K562 (cell line): ENCODE measurements at places on chromosomes 4 and X. TPM values are rescaled to one million over a fixed set of nuclear protein-coding genes. Genes with fewer than 3 reads are reported as not detected.

GRCh38 chr4:109913596-109914241 lies 1.0 kb downstream of the EGF start:
- DNase-seq: no peak
- H3K4me1 ChIP-seq: peaks cover 16% of the 10 kb centered on the region; the same call in 2 of the 3 replicates
- H3K27me3 ChIP-seq: no peaks in the 10 kb centered on the region
- no peak overlapping the region for H3K27ac ChIP-seq

DNA sequence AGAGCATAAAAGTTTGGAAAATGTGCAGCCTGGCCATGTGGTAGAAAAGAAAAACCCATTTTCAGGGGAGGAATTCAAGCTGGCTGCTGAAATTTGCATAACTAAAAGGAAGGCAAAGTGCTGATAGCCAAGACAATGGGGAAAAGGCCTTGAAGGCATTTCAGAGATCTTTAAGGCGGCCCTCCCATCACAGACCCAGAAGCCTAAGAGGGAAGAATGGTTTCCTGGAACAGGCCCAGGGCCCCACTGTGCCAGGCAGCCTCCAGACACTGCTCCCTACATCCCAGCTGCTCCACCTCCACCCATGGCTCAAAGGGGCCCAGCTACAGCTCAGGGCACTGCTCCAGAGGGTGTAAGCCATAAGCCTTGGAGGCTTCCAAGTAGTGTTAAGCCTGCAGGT lies 158.0 kb upstream of the PRDX4 start:
- no peak overlapping the region for H3K27ac ChIP-seq
- no peaks in the 10 kb centered on the region for H3K4me1 ChIP-seq
- H3K36me3 ChIP-seq: no peaks in the 10 kb centered on the region
- no peak for DNase-seq

DNA sequence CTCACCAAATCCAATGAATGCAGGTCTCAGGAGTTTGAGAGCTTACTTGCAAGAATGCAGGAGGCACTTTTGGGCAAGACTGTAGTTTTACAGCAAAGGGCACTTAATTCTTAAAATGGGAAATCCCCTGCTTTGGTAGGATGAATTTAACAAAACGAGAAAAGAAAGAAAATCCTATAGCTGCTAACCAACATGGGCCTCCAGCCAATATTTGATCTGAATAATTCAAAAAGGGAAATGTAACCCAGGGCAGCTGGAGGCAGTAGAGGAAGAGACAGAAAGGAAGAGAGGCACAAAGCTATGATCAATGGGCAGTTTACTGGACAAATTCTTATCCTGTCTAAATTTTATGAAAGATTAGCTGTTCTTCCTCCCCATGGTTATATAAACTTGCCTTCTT lies 142.3 kb downstream of the SH3KBP1 start:
- no peaks in the 10 kb centered on the region for H3K27me3 ChIP-seq
- H3K4me3 ChIP-seq: no peak overlapping the region
- DNase-seq: no peak
- no peaks in the 10 kb centered on the region for H3K36me3 ChIP-seq

GRCh38 chr4:38184404-38184803 lies 224.2 kb downstream of the PTTG2 start:
- no peaks in the 10 kb centered on the region for H3K4me1 ChIP-seq
- no peaks in the 10 kb centered on the region for H3K36me3 ChIP-seq
- no peak for DNase-seq
- H3K27me3 ChIP-seq: no peaks in the 10 kb centered on the region
- H3K4me3 ChIP-seq: no peak overlapping the region

GRCh38 chr4:47577779-47578553 lies 92.9 kb downstream of the ATP10D start:
- no peaks in the 10 kb centered on the region for H3K36me3 ChIP-seq
- no peak overlapping the region for H3K4me3 ChIP-seq
- H3K27ac ChIP-seq: no peak overlapping the region
- no peaks in the 10 kb centered on the region for H3K27me3 ChIP-seq
- DNase-seq: no peak
- no peaks in the 10 kb centered on the region for H3K4me1 ChIP-seq

GRCh38 chr4:79576429-79576753 lies 168.4 kb upstream of the GK2 start:
- H3K27ac ChIP-seq: no peak overlapping the region
- no peaks in the 10 kb centered on the region for H3K36me3 ChIP-seq
- H3K4me1 ChIP-seq: no peaks in the 10 kb centered on the region
- no peak overlapping the region for H3K4me3 ChIP-seq

- DNase-seq: no peak
- H3K4me3 ChIP-seq: no peak overlapping the region
- H3K27me3 ChIP-seq: peaks cover 18% of the 10 kb centered on the region
- H3K36me3 ChIP-seq: no peaks in the 10 kb centered on the region
- H3K27ac ChIP-seq: no peak overlapping the region
Measured at GRCh38 chr4:164945146-164945545, 32.3 kb downstream of the TRIM61 start.

GRCh38 chr4:75432683-75433082 lies 81.5 kb downstream of the RCHY1 start:
- no peaks in the 10 kb centered on the region for H3K4me1 ChIP-seq
- no peak overlapping the region for H3K4me3 ChIP-seq
- no peaks in the 10 kb centered on the region for H3K27me3 ChIP-seq
- H3K27ac ChIP-seq: no peak overlapping the region
- H3K36me3 ChIP-seq: no peaks in the 10 kb centered on the region

GRCh38 chr4:167196344-167197012 lies 37.8 kb downstream of the SPOCK3 start:
- H3K4me1 ChIP-seq: no peaks in the 10 kb centered on the region
- H3K27me3 ChIP-seq: no peaks in the 10 kb centered on the region
- no peaks in the 10 kb centered on the region for H3K36me3 ChIP-seq
- no peak overlapping the region for H3K27ac ChIP-seq

- DNase-seq: no peak
- H3K27ac ChIP-seq: no peak overlapping the region
- H3K27me3 ChIP-seq: no peaks in the 10 kb centered on the region
- no peak overlapping the region for H3K4me3 ChIP-seq
- no peaks in the 10 kb centered on the region for H3K4me1 ChIP-seq
Measured at GRCh38 chrX:122816288-122816687, 367.8 kb upstream of the GRIA3 start.

GRCh38 chr4:108139089-108139488 lies 29.6 kb downstream of the LEF1 start:
- no peaks in the 10 kb centered on the region for H3K36me3 ChIP-seq
- peaks cover 5% of the 10 kb centered on the region; the same call in 2 of the 3 replicates for H3K4me1 ChIP-seq
- H3K4me3 ChIP-seq: no peak overlapping the region

DNA sequence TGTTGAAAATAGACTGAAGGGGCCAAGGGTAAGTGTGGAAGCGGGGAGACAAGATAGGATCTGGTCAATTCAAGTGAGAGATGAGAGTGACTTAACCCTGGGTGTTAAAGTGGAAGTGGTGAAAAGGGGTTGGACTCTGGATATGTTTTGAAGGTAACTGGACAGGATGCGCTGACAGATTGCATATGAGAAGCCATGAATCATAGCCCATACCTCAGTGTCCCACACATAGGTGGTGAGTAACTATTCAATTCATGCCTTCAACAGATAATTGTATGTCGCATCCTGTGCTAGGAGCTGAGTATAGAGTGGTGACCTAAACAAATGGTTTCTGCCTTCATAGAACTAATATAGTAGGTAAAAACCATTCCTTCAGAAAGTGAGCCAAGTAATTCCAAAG lies 76.7 kb downstream of the KLHL34 start:
- no peaks in the 10 kb centered on the region for H3K4me1 ChIP-seq
- H3K27me3 ChIP-seq: no peaks in the 10 kb centered on the region
- H3K27ac ChIP-seq: no peak overlapping the region
- no peak overlapping the region for H3K4me3 ChIP-seq
- no peaks in the 10 kb centered on the region for H3K36me3 ChIP-seq
- DNase-seq: no peak

- no peaks in the 10 kb centered on the region for H3K27me3 ChIP-seq
- H3K36me3 ChIP-seq: no peaks in the 10 kb centered on the region
Measured at GRCh38 chrX:75746891-75747639, 38.0 kb downstream of the MAGEE2 start.

- H3K36me3 ChIP-seq: no peaks in the 10 kb centered on the region
- H3K27me3 ChIP-seq: no peaks in the 10 kb centered on the region
- H3K4me3 ChIP-seq: no peak overlapping the region
- no peaks in the 10 kb centered on the region for H3K4me1 ChIP-seq
- H3K27ac ChIP-seq: no peak overlapping the region
- no peak for DNase-seq
Measured at GRCh38 chrX:88604433-88605221, 142.4 kb upstream of the CPXCR1 start.

GRCh38 chr4:163693776-163694175 lies 199.3 kb downstream of the TMA16 start:
- H3K4me3 ChIP-seq: no peak overlapping the region
- H3K27ac ChIP-seq: no peak overlapping the region
- no peaks in the 10 kb centered on the region for H3K27me3 ChIP-seq
- no peak for DNase-seq
- no peaks in the 10 kb centered on the region for H3K36me3 ChIP-seq

DNA sequence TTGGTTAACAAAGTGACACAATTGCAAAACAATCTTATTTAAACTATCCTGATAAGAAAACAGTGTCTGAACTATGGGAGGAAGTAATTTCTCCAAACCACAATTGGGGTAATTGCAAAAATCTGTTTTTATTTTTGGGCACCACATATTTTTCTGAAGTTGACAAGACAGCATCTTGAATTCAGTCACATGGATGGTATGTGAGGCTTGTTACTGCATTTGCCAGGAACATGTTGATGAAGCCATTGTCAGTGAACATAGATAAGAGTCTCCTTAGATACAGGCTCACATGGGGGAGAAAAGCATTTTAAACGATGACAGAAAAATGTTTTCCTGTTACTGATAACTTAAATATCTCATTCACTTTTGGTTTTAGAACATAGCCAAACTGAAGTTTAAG lies 5.5 kb upstream of the USP53 start:
- H3K4me3 ChIP-seq: no peak overlapping the region
- peaks cover 15% of the 10 kb centered on the region for H3K4me1 ChIP-seq
- no peak for DNase-seq
- no peaks in the 10 kb centered on the region for H3K36me3 ChIP-seq

- H3K27me3 ChIP-seq: no peaks in the 10 kb centered on the region
- no peaks in the 10 kb centered on the region for H3K4me1 ChIP-seq
- no peak for DNase-seq
- no peaks in the 10 kb centered on the region for H3K36me3 ChIP-seq
Measured at GRCh38 chr4:44016570-44017421, 431.8 kb downstream of the KCTD8 start.

GRCh38 chrX:132470831-132471230 lies 18.0 kb downstream of the MBNL3 start:
- no peak overlapping the region for H3K27ac ChIP-seq
- no peak overlapping the region for H3K4me3 ChIP-seq
- no peaks in the 10 kb centered on the region for H3K4me1 ChIP-seq
- H3K36me3 ChIP-seq: no peaks in the 10 kb centered on the region

DNA sequence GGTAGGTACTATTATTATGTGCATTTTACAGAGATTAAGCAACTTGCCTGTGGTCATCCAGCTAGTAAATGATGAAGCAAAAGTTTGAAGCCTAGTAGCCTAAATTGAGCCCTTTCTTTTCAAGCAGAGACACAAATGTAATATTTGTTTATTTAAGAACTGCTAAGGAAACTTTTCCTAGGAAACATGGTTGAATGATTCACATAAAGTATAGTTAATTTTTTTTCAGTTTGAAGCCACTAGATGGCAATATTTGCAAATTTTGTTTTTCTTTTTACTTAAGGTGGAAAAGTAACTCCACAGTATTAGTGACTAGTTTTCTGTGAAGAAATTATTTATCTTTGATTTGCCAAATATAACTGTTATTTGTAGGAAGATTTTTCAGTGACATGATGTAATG lies 52.8 kb upstream of the ANKRD17 start:
- H3K4me1 ChIP-seq: no peaks in the 10 kb centered on the region
- no peak for DNase-seq
- H3K36me3 ChIP-seq: no peaks in the 10 kb centered on the region

DNA sequence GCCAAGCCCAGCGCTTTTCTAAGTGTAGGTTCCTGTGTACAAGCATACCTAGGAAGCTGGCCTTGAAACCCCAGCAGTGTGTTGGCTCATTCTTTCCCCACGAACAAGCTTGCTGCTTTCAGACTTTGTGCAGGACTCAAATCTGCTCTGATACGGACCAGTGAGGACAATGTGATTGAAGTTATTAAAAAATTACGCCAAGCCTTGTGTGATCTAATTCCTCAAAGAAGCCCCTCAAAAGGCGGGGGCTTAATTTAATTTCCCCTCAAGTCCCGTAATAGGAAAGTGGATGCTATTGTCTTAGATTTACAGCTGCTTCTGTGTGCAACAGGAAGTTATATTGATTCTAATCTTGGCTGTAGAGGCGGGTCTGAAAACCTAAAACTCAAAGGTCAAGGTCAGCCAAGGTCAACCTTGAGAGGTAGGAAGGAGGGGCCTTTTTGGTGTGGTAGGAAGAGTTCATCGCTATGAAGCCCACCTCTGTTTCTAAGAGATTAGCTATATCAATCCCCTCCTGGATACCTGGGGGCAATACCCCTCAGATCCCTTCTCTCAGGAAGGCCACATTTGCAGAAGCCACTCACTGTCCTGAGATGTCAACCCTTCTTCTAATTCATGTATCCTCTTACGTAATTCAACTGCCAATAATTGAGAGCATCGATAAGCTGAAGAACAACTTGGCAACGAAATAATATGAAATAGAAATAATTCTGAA lies 45.1 kb downstream of the TBC1D9 start:
- no peak overlapping the region for H3K4me3 ChIP-seq
- H3K4me1 ChIP-seq: no peaks in the 10 kb centered on the region
- DNase-seq: no peak
- no peaks in the 10 kb centered on the region for H3K27me3 ChIP-seq
- no peaks in the 10 kb centered on the region for H3K36me3 ChIP-seq
- no peak overlapping the region for H3K27ac ChIP-seq

DNA sequence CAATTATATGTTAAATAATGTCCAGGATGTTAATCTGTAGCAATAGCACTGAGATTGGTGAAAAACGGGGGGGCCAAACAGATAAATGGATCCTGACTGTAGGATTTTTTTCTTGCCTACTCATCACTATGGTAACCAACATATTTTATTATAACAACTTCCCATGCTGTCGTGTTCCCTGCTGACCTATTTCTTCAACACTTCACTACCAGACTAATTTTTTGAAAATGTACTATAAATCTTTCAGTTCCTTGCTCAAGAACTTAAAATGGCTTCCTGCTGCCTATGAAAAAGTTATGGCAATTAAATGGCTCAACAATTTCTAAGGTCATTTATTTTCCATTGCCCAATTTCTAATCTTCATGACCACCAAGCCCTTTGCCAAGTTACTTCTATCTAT lies 38.9 kb upstream of the CFAP47 start:
- no peak overlapping the region for H3K4me3 ChIP-seq
- H3K4me1 ChIP-seq: no peaks in the 10 kb centered on the region
- no peaks in the 10 kb centered on the region for H3K27me3 ChIP-seq
- no peak overlapping the region for H3K27ac ChIP-seq

- no peak overlapping the region for H3K4me3 ChIP-seq
- H3K27me3 ChIP-seq: no peaks in the 10 kb centered on the region
- no peak for DNase-seq
- no peak overlapping the region for H3K27ac ChIP-seq
- H3K4me1 ChIP-seq: no peaks in the 10 kb centered on the region
- H3K36me3 ChIP-seq: no peaks in the 10 kb centered on the region
Measured at GRCh38 chr4:11514779-11515419, 86.2 kb upstream of the HS3ST1 start.

The GABRE gene
- 145 and 184 TPM in 2 replicates for total RNA-seq

The PTCHD1 gene
- total RNA-seq: not detected in 2 replicates

The FATE1 gene
- not detected in 2 replicates for total RNA-seq

The IBSP gene
- total RNA-seq: not detected in 2 replicates

The FAM133A gene
- 0.11 and 0.29 TPM in 2 replicates for total RNA-seq

The AVPR2 gene
- total RNA-seq: not detected in 2 replicates

The PCDH7 gene
- 0.04 TPM in 1 of 2 replicates, not detected in the other for total RNA-seq

The TCEAL6 gene
- total RNA-seq: not detected in 2 replicates

The IL2RG gene
- 18.0 and 19.7 TPM in 2 replicates for total RNA-seq

The ZNF185 gene
- total RNA-seq: 0.24 and 0.40 TPM in 2 replicates

The SMARCA5 gene
- 43.3 and 46.1 TPM in 2 replicates for total RNA-seq
